ENCODE measurements at places on chromosomes 1 and 21. TPM values are rescaled to one million over a fixed set of nuclear protein-coding genes. Genes with fewer than 3 reads are reported as not detected.
A peak's percentile ranks its signal among the peaks of the same experiment; 100 is the strongest.

- no peaks in the 10 kb centered on the region for H3K4me1 ChIP-seq
- no peak overlapping the region for H3K27ac ChIP-seq
- DNase-seq = no peak
- H3K36me3 ChIP-seq = no peaks in the 10 kb centered on the region
- no peak overlapping the region for H3K4me3 ChIP-seq
- H3K27me3 ChIP-seq = peaks cover 12% of the 10 kb centered on the region
Observed at GRCh38 chr1:35660581-35661473, 19.5 kb upstream of the PSMB2 start.

DNA sequence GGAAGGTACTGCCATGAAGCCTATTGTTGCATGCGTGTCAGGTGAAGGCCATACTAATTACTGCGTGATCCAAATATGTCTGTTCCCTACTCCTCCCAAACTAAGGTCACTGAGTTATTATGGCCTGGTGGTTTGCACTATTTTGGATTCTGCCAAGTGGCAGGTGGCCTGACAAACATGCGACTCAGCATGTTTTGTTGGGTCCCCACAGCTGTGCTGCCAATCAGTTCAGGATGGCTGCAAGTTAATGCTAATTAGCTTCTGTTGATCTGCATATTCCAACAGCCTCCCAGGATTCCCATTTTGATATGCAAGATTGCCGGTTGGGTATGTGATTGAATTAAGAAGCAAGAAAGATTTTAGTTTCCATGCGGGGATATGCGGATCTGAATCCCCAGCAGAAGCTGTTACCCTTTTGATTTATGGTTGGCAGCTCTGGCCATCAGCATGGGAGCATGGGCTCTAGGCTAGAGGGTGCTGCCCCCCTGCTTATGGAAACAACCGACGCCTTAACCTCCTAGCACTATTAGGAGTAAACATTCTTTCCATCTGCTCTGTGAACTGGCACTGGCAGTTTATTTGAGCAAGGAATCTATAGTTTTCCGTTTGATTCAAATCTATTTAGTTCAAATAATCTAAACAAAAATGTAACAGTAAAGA is 429.8 kb upstream of the C1orf87 start:
- H3K4me1 ChIP-seq = no peaks in the 10 kb centered on the region
- H3K4me3 ChIP-seq = no peak overlapping the region
- H3K36me3 ChIP-seq = no peaks in the 10 kb centered on the region
- H3K27ac ChIP-seq = no peak overlapping the region

DNA sequence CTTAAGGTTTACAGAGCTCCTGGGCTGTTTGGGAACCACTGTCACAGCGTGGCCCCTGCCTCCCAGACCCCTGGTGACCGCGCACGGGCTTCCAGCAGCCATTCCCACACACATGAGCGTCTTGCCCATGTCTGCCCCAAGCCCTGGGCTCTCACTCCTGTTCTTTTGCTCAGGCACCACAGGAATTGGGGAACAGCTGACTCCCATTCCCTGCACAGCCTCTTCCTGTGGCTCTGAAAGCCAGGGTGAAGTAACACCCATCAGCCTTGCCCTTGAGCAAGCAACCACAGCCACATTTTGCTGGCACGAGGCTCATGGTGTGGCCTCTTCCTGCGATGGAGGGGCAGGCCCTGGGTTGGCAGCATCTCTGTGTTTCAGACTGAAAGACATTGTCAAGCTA is 14.3 kb upstream of the GPR157 start:
- no peaks in the 10 kb centered on the region for H3K36me3 ChIP-seq
- peaks cover 6% of the 10 kb centered on the region for H3K4me1 ChIP-seq
- H3K4me3 ChIP-seq = no peak overlapping the region

DNA sequence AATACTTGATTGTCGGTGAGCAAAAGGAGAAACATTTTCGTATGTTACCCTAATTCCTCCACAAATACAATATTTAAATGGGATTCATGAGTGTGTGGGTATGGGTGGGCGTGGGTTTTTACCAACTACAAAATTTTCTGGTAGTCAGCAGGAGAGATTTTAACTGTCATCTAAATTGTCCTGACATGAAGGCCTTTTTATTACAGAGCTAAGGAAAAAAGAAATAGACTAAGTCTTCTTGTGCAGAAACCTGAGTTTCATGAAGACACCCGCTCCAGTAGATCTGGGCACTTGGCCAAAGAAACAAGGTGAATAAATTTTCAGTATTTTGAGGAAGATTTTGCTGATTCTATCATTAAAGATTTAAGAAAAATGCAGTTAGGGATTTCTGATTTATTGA is 752 bp downstream of the RGS18 start:
- H3K4me3 ChIP-seq = peak overlapping the region; percentile 21
- no peaks in the 10 kb centered on the region for H3K27me3 ChIP-seq
- no peaks in the 10 kb centered on the region for H3K36me3 ChIP-seq
- peak overlapping the region; percentile 71 for H3K27ac ChIP-seq
- no peak for DNase-seq
- no peaks in the 10 kb centered on the region for H3K4me1 ChIP-seq

DNA sequence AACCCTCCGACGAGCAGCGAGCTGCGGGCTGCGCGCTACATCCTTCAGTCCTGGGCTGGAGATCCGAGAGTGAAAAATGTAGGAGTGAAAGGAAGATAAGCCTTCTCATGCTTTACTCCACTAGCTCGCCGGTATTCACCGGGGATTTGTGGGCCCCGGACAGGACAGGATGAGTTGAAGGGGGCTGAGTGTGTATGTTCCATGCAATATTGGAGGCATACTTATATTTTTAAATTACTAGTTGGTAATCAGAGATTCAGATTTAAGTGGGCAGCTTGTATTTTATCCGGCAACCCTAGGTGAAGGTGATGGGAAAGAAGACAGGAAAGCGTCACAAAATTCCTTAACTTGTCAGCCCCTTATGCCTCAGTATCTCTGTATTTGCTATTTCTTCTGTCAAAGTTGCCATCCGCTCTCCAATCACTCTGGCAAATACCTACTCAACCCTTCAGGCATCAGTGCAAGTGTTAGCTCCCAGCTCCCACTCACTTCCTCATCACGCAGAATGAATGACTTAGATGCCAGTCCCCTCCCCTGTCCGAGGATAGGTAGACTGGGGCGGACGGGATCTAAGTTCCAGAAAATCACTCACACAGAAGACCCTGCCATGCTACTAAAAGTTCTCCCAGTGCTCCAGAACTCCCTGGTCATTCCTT is 503 bp upstream of the PIGM start:
- no peaks in the 10 kb centered on the region for H3K36me3 ChIP-seq
- H3K4me3 ChIP-seq = peak overlapping the region; percentile 91
- H3K27me3 ChIP-seq = no peaks in the 10 kb centered on the region
- no peak for DNase-seq

ZBTB40 gene
- total RNA-seq = 25.3 TPM

- no peaks in the 10 kb centered on the region for H3K36me3 ChIP-seq
- DNase-seq = no peak
- no peaks in the 10 kb centered on the region for H3K4me1 ChIP-seq
- H3K4me3 ChIP-seq = no peak overlapping the region
Observed at GRCh38 chr1:187631381-187631675, 802.6 kb downstream of the PLA2G4A start.

SORT1 gene
- 178 TPM for total RNA-seq

OLFML2B gene
- 19.1 TPM for total RNA-seq

DNA sequence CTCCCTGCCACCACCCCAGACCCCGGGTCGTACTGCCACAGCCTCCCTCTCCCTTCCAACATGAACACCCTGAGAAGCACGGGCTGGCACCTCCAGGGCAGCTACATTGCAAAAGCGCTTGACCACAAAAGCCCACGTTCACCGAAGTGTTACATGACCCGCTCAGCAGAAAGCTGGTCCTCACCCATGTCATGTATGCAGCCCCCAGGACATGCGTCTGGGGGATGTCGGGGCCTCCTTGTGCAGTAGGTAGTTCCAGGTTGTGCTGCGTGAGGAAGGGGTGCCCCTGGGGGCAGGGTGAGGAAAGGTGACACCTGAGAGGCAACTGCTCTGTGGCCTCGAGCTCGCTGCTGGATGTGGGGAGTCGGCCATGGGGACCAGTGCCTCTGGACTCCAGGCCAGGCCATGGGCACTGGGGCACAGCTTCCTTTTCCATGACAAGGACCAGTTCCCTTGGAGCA is 102.0 kb upstream of the C1orf174 start:
- DNase-seq = no peak
- peaks cover 30% of the 10 kb centered on the region for H3K27me3 ChIP-seq

DNA sequence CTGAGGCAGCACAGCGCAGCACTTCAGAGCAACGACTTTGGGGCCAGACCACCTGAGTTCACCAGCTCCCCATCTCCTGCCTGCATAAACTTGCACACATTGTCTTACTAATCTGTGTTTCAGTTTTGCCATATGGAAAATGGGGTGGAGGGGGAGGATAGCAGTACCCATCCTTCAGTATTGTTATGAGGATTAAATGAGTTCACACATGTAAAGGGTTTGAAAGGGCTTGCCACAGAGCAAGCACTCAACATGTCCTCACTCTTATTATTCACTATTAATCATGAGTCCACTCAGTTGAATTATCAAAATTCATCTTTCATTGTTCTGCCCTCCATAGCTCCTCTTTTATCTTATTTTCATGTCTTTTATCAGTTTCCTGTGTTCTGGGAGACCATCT is 40.1 kb upstream of the BMP8B start:
- no peaks in the 10 kb centered on the region for H3K4me1 ChIP-seq
- H3K27me3 ChIP-seq = no peaks in the 10 kb centered on the region
- no peak for DNase-seq
- H3K4me3 ChIP-seq = no peak overlapping the region

FAAH gene
- 32.4 TPM for total RNA-seq

LCK gene
- 7.5 TPM for total RNA-seq

CLCA2 gene
- 0.62 TPM for total RNA-seq

DENND2C gene
- total RNA-seq = 3.8 TPM

DNA sequence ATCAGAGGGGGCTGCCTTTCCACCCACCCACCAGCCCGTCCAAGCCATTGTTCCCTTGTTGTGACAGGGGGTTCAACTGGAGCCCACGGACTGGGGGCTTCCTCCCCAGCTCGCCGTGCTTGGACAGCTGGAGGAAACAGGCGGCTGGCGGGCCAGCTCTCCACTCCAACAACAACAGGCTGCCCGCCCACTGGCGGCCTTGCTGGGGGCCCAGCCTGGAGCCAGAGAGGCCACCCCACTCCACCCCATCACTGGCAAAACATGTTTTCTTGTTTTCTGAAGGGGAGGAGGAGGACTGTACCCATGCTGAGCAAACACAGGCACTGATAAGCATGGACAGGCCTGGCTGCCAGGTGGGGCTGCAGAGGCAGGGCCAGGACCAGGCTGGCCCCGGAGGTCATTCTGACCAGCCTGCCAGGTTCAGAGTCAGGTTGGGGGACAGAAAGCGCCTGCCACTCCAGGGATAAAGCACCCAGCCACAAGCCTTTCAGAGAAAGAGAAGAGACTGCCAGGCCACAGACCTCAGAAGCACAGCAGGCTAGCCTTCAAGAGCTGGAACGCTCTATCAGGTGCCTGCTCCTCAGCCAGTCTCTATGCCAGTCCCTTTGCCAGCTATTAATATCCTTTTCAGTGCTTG is 32.8 kb downstream of the GJA4 start:
- no peaks in the 10 kb centered on the region for H3K27me3 ChIP-seq
- peaks cover 16% of the 10 kb centered on the region for H3K4me1 ChIP-seq
- no peaks in the 10 kb centered on the region for H3K36me3 ChIP-seq
- H3K27ac ChIP-seq = peak overlapping the region; percentile 46

- no peaks in the 10 kb centered on the region for H3K4me1 ChIP-seq
- no peak overlapping the region for H3K27ac ChIP-seq
- H3K36me3 ChIP-seq = no peaks in the 10 kb centered on the region
- DNase-seq = no peak
- no peak overlapping the region for H3K4me3 ChIP-seq
Observed at GRCh38 chr1:221212926-221213325, 333.7 kb downstream of the HLX start.

PARS2 gene
- 3.3 TPM for total RNA-seq

C4BPA gene
- 65.2 TPM for total RNA-seq

- no peaks in the 10 kb centered on the region for H3K27me3 ChIP-seq
- peaks cover 5% of the 10 kb centered on the region for H3K4me1 ChIP-seq
- H3K4me3 ChIP-seq = no peak overlapping the region
- DNase-seq = no peak
- no peak overlapping the region for H3K27ac ChIP-seq
- H3K36me3 ChIP-seq = peaks cover 33% of the 10 kb centered on the region
Observed at GRCh38 chr1:12585951-12586942, 31.8 kb downstream of the DHRS3 start.

NIBAN1 gene
- total RNA-seq = 44.8 TPM

GRCh38 chr1:19258353-19258752 is 6.7 kb downstream of the MRTO4 start:
- no peak overlapping the region for H3K4me3 ChIP-seq
- DNase-seq = no peak
- peaks cover 59% of the 10 kb centered on the region for H3K36me3 ChIP-seq
- H3K4me1 ChIP-seq = peaks cover 15% of the 10 kb centered on the region

DNA sequence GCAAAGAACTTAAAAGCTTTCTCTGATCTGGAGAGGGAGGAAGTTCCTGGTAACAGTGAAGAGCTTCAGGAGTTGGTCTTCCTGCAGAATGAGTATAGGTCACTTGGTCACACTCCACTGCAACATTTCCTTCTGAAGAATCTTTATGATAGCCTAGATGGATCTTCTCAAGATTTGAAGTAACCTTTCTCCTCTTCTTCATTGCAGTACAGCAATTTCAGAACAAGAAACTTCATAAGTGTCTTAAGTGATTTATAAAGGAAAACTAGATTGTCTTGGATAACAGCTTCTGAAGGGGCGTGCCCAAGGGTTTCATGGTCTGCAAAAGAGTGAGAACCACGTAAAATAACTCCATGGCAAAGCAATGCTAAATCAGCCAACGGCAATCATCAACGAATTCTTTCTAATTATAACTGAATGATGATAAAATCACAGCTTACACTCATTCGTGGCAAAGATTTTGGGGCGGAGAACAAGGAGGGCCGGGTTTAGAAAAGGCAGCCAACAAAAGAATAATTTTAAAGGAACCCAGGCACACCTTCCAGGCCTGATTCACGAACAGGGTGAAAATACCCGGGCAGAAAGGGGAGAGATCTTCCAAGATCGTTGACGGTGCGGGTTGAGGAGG is 53.9 kb upstream of the ASPM start:
- DNase-seq = no peak
- peak overlapping the region; percentile 78 for H3K4me3 ChIP-seq
- H3K27ac ChIP-seq = peak overlapping the region; percentile 94
- no peaks in the 10 kb centered on the region for H3K27me3 ChIP-seq
- H3K36me3 ChIP-seq = no peaks in the 10 kb centered on the region

DNA sequence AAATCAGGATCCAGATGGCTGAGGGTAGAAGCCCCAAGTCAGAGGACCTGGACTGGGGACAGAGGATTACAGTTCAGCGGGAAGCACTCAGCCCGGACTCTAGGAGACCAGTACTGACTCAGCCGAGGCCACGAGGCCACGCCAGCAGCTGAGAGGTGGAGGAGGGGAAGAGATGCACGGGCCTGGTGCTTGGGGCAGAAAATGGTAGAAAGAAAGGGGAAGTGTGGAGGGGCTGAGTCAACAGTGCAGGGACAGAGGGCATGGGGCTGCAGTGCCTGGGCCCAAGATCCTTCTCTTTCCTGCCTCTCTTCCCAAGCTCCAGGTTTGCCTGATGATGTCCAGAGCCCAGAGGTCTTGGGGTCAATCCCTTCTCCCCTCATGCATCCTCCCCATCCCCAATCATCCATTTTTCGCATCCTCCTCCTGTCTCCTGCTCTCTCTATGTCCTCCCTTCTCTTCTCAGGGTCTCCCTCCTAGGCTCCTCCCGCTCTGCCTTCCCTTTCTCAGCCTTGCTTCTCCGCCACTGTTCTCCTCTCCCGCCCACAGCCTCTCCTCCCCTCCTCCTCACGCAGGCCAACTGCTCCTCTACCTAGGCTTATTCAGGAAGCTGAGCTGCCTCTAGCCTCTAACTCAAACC is 7.7 kb downstream of the ARHGEF2 start:
- DNase-seq = peak; percentile 86
- H3K4me3 ChIP-seq = peak overlapping the region; percentile 21
- H3K27ac ChIP-seq = peak overlapping the region; percentile 77
- peaks cover 100% of the 10 kb centered on the region for H3K4me1 ChIP-seq

- DNase-seq = no peak
- peaks cover 19% of the 10 kb centered on the region for H3K4me1 ChIP-seq
- no peak overlapping the region for H3K27ac ChIP-seq
- peaks cover 27% of the 10 kb centered on the region for H3K27me3 ChIP-seq
Observed at GRCh38 chr1:71045463-71046028, 2.1 kb downstream of the PTGER3 start.

Data from lower lobe of right lung (tissue), 2 donors.